CD14-positive monocyte (primary cell): ENCODE measurements at places on chromosomes 16 and 17. TPM values are rescaled to one million over a fixed set of nuclear protein-coding genes. Genes with fewer than 3 reads are reported as not detected.

DNA sequence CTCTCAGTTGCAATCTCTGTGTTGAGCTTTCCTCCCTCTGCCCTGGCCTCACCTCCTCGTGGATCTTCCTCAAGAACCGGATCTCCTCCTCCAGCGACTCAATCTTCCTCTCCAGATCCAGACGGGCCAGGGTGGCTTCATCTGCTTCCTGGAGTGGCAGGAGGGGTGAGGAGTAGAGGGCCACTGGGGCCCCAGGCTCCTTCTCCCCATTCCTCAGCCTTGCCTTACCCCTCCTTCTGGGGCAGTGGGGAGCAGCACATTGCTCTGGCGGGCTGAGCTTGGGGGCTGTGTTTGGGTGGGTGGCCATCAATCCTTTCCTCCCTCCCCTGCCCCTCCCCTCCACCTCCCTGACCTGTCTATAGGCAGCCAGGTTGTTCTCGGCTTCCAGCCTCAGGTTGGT, 1.6 kb downstream of the GFAP start:
- H3K4me3 ChIP-seq = no peak overlapping the region
- no peak overlapping the region for H3K27ac ChIP-seq
- H3K36me3 ChIP-seq = no peaks in the 10 kb centered on the region
- H3K27me3 ChIP-seq = peaks cover 27% of the 10 kb centered on the region

- H3K36me3 ChIP-seq = peaks cover 33% of the 10 kb centered on the region
- no peaks in the 10 kb centered on the region for H3K27me3 ChIP-seq
- peaks cover 6% of the 10 kb centered on the region for H3K4me1 ChIP-seq
- DNase-seq = no peak
Measured at GRCh38 chr16:72027669-72028378, 19.3 kb downstream of the DHODH start.

GRCh38 chr17:73693071-73693470, 48.8 kb upstream of the SDK2 start:
- no peak for DNase-seq
- H3K4me3 ChIP-seq = no peak overlapping the region
- no peaks in the 10 kb centered on the region for H3K36me3 ChIP-seq
- no peaks in the 10 kb centered on the region for H3K27me3 ChIP-seq

GRCh38 chr17:46854948-46855347, 3.6 kb downstream of the WNT9B start:
- H3K4me3 ChIP-seq = no peak overlapping the region
- peaks cover 5% of the 10 kb centered on the region for H3K4me1 ChIP-seq
- no peaks in the 10 kb centered on the region for H3K36me3 ChIP-seq
- no peak overlapping the region for H3K27ac ChIP-seq
- no peak for DNase-seq

- no peak overlapping the region for H3K4me3 ChIP-seq
- H3K27me3 ChIP-seq = peaks cover under 1% of the 10 kb centered on the region
- H3K27ac ChIP-seq = no peak overlapping the region
- no peak for DNase-seq
Measured at GRCh38 chr17:49582789-49583188, 7.1 kb downstream of the NXPH3 start.

GRCh38 chr16:89366561-89367537, 123.5 kb downstream of the ANKRD11 start:
- H3K27ac ChIP-seq = peak overlapping the region; percentile 74
- no peak for DNase-seq
- no peak overlapping the region for H3K4me3 ChIP-seq
- peaks cover 34% of the 10 kb centered on the region for H3K4me1 ChIP-seq
- H3K27me3 ChIP-seq = no peaks in the 10 kb centered on the region

DNA sequence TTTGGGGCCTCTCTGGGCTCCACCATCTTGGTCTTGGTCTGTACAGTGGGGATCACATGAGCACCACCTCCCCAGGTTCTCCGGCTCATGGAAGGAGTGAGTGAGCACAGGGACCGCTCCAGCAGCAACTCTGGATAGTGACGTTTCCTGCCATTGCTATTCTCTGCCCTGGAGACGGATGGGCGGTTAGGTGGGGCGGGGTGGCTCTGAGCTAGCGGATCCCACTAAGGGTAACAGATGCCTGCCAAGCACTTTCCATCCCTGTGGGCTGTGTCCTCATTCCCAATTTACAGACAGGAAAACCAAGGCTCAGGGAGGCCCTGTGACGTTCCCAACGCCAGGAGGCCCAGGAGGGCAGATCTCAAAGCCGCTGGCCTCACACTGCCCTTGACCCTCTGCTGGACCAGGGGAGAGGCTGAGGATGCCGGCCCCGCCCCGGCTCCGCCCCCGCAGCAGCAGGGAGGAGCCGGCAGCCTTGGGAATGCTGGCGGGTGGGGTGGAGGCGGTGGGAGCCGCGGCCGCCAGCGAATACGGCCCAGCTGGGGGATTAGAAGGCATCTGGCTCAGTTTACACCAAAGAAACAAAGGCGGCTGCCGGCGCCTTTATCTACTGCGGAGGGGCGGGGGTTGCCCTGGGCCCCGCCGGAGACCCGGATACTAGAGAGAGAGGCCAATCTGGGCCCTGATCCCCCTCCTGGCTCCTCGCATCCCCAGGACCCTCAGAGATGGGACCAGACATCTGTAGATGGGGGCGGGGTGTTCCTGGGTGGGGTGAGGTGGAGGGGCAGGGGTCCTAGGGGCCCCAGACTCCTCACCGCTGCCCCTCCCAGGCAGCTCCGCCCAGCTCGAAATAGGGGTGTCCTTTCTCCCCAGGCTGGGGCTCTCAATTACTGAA, 122.3 kb upstream of the CIBAR2 start:
- no peak overlapping the region for H3K27ac ChIP-seq
- H3K4me1 ChIP-seq = peaks cover 9% of the 10 kb centered on the region
- DNase-seq = no peak
- no peaks in the 10 kb centered on the region for H3K36me3 ChIP-seq

- no peak overlapping the region for H3K4me3 ChIP-seq
- H3K4me1 ChIP-seq = no peaks in the 10 kb centered on the region
- no peak for DNase-seq
- no peaks in the 10 kb centered on the region for H3K27me3 ChIP-seq
- no peaks in the 10 kb centered on the region for H3K36me3 ChIP-seq
Measured at GRCh38 chr16:8458481-8459046, 131.7 kb downstream of the TMEM114 start.

DNA sequence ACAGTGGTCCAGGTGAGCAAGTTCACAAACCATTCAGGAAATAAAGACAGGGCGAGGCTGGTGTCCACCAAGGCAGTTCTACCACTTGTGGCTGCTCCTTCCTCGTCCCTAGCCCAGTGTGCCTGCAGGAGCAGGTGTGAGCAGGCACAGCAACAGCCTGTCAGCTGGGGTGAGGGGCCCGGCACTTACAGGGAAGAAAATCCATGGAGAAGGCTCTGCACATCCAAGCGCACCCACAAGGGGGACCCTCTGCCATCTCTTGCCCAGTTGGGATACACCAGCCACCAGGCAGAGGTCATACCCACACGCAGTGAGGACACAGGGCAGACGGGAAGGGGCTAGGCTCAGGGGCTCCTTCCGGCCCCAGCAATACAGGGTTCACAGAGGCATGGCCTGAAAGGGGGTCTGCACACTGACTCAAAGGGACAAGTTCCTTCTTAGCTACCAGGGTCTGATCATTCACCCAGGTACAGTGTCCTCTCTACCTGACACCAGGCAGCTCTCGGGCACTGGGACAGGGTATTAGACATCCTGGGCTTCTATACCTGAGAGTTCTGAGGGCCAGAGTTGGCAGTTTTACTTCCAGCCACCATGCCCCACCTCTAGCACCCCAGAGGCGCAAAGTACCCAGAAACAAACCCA, 27.0 kb downstream of the CDIP1 start:
- peaks cover 41% of the 10 kb centered on the region for H3K36me3 ChIP-seq
- DNase-seq = peak; percentile 29
- H3K4me3 ChIP-seq = no peak overlapping the region
- H3K27me3 ChIP-seq = no peaks in the 10 kb centered on the region

DNA sequence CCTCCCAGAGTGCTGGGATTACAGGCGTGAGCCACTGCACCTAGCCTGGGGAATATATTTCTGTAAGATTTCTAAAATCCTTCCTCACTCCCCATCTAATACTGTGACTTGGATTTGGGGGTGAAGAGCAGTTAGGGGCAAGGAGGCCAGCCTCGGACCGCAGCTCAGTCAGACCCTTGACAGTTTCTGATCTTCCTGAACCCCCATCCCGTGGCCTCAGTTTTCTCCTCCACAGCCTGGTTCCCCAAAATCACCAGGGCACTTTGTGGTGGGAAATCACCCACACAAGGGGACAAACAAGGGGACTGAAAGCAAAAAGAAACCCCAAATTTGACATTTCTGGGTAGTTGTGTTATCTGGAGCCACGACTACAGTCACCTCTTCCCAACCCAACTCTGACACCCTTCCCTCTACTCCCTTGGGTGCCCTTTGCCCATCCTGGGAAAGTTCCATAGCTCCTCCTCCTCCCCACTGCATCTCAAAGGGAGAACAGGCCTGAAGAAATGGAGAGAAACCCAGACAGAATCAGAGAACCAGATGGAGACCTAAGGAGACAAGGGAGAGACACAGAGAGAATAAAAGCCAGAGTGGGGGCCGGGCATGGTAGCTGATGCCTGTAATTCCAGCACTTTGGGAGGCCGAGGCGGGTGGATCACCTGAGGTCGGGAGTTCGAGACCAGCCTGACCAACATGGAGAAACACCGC, 2.8 kb upstream of the STAT5A start:
- H3K4me3 ChIP-seq = no peak overlapping the region
- no peak overlapping the region for H3K27ac ChIP-seq
- DNase-seq = no peak
- H3K27me3 ChIP-seq = no peaks in the 10 kb centered on the region
- no peaks in the 10 kb centered on the region for H3K36me3 ChIP-seq

The CARHSP1 gene
- polyA plus RNA-seq = 32.0 and 33.5 TPM in 2 replicates
